Erythroblast (primary cell): ENCODE measurements at places on chromosomes 3 and 15.

GRCh38 chr3:46549408-46549904, 16.6 kb downstream of the LRRC2 start:
- DNase-seq, result peak; percentile 90

GRCh38 chr15:100191161-100191560, 150.6 kb downstream of the ADAMTS17 start:
- no peak for DNase-seq

- no peak for DNase-seq
Measured at GRCh38 chr3:112813723-112814171, 32.9 kb downstream of the CD200R1L start.

DNA sequence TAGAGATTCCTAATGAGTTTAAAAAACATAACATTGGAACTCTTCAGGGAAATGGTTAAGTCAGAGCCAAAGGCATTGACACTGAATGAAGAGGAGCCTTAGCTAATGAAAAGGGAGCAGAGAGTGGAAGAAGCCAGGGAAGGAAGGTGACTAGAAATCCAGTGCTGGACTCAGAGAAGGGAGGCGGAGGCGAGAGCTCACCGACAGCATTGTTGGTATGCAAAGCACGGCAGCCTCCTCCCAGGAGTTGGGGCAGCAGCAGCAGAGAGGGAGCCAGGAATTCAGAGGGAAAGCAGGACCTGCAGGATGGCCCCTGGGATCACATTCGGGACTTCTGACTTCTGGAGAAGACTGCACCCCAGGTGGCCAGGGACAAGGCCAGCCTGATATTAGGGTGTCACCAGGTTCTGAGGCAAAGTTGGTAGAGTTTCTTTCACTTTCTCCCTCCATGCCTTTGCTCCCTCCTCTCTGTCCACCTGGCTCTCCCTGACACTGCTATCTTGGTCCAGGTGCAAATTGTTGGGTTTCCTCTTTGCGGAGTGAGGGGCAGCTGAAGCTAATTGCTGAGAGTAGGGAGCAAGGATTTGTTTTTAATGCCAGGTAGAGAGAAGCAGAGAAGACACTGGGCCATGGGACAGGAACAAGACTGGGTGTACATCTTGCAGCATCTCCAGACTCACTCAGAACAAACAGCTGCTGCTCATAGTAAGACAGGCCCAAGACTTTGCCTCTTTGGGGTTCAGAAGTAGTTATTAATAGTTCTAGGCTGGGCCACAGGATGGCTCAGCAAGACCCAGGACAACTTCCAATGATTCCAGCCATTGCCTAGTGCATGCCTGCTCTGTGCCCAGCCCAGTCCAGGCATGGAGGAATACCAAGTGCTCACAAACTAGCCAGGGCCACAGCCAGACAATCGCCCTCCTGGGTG, 157.9 kb downstream of the TLE3 start:
- DNase-seq, result no peak

DNA sequence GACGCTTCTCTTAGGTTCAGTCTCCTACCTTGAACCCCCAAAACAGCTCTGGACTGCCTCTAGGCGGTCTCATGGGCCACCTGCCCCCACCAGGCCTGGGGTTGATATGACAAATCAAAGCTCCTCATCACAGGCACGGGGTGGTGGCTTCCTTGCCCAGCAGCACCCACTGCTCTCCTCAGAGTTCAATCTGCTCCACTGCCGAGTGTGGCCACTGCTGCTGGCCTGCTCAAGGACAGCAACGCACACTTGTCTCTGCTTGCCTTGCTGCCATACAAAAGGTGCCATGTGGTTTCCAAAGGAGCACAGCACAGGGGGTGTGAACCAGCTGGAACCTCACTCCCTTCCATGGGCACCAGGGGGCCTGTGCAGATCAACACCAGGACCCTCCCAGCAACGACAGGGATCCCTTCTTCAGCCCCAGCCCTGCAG, 10.2 kb downstream of the KBTBD13 start:
- DNase-seq, result peak; percentile 10

- no peak for DNase-seq
Measured at GRCh38 chr3:139284221-139284620, 59.6 kb upstream of the MRPS22 start.

- DNase-seq, result no peak
Measured at GRCh38 chr3:2934541-2934940, 175.6 kb downstream of the IL5RA start.

- no peak for DNase-seq
Measured at GRCh38 chr15:41999290-42000285, 21.3 kb downstream of the PLA2G4E start.

GRCh38 chr3:169215461-169216352, 447.8 kb downstream of the MECOM start:
- no peak for DNase-seq

- DNase-seq, result no peak
Measured at GRCh38 chr3:11559816-11560633, 83.7 kb downstream of the VGLL4 start.

DNA sequence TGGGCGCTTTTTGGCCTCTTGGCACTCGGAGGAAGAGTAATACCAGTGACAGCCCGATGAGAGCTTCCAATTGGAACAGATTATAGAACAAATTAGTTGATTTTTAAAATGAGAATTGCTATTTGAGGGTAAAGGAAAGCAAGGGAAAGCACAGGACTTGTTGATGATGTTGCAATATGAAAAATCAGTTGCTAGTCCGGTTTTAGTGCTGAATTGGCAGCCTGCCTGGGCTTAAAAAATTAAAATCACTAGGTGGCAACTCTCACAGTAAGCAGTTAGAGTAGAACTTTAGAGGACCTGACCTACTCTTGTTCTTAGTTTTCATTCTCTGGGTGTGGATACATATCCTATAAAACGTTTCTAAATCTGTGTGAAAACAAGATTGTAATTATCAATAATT, 2.1 kb upstream of the SCAANT1 start:
- DNase-seq, result peak; percentile 20

DNA sequence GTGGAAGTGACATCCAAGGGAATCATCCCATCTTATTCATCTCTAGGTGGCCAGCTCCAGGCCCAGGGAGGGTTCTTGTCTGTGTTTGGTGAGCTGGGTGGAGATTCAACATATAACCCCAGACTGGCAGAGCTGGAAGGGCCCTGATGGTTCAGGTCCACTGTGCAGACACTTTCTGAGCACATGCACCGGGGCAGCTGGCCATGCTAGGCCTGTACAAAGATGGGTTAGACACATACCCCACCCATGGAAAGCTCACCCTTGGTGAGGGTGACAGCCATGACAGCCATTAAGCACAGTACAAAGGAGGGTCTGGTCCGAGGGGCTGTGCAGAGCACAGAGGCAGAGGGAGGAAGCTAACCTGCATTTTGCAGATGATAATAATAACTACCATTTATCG, 100.4 kb downstream of the CORO2B start:
- DNase-seq, result no peak

- peak; percentile 53 for DNase-seq
Measured at GRCh38 chr15:34336231-34336990, 1.2 kb downstream of the SLC12A6 start.

GRCh38 chr3:13884851-13885703, 5.2 kb upstream of the WNT7A start:
- DNase-seq, result peak; percentile 64

- DNase-seq, result no peak
Measured at GRCh38 chr15:31782951-31783350, 247.4 kb upstream of the CHRNA7 start.

GRCh38 chr15:38073178-38073946, 138.9 kb downstream of the TMCO5A start:
- DNase-seq, result no peak

DNA sequence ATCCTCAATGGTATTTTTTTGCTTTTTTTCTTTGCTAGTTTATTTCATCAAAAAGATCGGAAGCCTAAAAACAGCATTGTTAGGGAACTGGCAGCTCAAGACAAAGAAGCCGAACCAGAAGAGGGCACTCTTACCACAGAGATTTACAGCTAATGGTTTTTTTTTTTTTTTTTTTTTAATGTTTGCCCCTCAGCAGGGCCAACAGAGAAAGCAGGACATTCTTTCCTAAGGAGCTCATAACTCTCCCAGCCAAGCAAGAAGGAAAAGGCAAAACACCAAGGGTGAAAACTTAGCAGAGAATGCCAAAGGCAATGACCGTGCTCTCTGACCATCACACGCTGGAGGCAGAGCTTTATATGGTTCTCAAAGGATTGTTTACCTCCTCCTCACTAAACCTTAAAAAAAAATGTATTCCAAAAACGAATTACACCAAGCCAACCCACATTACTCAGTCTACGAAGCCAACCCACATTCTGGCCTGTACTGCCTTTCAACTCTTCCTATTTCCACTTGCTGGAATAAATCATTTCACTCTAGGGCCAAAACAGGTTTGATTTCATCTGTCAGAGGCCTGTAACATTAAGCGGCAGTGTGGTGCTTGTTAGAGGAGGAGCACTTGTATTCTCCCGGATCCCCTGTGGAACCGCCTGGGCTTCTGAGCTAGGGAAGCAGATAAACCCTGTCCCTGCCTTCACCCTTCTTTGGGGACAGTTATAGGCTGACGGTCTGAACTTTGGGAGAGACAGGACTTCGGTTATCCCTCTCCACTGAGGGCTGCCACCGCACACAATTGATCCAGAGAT, 35.6 kb upstream of the GYG1 start:
- peak; percentile 35 for DNase-seq

DNA sequence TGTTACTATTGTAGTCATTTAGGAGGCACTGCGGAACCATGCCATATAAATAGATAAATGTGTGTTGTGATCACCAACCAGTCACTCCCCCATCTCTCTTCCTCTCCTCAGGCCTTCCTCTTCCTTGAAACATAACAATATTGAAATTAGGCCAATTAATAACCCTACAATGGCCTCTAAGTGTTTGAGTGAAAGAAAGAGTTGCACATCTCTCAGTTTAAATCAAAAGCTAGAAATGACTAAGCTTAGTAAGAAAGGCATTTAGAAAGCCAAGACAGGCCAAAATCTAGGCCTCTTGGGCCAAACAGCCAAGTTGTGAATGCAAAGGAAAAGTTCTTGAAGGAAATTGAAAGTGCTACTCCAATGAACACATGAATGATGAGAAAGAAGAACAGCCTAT, 8.1 kb upstream of the DNASE1L3 start:
- no peak for DNase-seq

DNA sequence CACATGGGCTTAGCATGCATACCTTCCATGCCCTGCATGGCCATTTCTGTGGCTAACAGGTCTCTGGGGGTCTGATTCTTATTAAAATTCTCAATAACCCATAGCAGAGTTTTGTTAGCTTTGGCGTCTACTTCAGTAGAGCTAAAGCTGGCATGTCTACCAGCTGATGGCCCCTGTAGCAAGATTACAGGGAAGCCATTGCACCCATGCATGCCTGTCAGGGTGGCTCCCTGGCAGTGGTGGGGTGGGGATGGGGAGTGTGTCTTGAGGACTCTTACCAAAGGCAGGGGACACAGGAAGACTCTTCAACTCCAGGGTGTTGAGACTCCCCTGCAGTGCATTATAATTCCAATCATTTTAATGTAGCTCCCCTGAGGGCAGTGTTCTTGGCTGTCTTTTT, 4.7 kb downstream of the KY start:
- DNase-seq, result no peak

- no peak for DNase-seq
Measured at GRCh38 chr3:148162132-148162531, 535.6 kb upstream of the AGTR1 start.

DNA sequence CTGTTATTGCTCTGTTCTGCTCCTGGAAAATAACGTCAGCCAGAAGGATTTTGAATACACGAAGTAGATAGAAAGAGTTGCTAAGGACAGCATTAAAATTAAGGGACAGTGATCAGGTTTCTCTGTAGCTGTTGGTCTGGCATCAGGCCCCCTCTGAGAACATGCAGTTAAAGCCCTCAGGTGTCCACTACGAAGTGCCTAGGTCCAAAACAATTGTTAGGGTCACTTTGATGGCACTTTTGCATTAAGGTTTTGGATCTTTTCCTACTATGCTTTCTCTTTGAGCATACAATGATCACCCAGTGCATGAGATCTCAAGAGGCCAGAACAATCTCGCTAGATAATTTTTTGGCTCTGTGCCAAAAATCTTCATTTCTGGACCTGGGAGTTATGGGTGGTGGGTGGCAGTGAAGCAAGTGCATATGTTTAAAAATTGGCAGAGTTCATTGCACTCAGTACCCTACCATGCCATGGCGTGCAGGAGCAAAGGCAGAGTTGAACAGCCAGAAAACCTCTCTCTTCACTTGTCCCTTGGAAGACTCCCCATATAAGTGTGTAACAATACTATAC, 797.6 kb downstream of the ROBO2 start:
- DNase-seq, result no peak

GRCh38 chr3:36476286-36476942, 96.1 kb downstream of the STAC start:
- DNase-seq, result no peak

DNA sequence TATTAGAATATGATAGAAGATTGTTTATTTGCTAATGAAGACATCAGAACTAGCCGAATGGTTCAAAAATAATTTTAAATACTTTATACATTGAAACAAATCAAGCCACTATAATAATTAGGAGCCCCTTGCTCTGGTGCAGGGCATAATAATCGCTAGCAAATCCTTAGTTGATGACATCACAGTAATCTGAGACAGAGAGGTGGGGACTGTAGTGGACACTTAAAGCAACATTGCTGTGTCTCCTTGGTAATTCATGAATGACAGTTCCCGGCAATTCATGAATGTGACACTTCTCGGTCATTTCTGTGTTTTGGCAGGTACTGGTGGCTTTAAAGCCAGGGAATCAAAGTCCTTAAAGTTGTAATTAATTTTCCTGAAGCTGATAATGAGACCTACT, 114.3 kb downstream of the PPM1L start:
- DNase-seq, result no peak

DNA sequence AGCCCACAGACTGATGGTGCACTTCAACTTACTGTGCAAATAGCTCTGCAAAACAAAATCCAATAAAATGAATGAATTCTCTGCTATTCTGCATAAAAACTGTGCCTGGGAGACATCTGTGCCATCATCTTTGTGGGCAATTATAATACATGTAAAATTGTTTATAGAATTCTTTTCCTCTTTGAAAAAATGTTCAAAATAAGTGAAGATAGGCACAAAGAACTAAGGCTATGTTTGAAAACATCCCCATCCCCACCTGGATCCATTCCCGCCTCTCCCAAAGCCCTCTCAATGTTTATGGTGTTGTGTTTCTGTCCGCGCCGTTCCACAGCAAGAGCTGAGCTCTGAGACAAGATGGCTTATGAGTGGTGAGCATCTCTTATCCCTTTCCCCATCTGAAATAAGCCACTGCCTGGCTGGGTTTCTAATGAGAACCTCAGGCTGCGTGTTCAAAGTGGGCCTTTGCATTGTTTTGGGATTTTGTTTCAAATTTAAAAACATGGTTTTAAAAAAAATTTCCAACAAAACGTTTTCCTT, 22.4 kb upstream of the SNRPA1 start:
- no peak for DNase-seq

GRCh38 chr3:119637679-119638477, 22.5 kb downstream of the POPDC2 start:
- peak; percentile 60 for DNase-seq
